ENCODE measurements at places on chromosomes 11 and 22.

- no peak for DNase-seq
Measured at GRCh38 chr22:48044487-48045060, 1282.1 kb downstream of the TBC1D22A start.

DNA sequence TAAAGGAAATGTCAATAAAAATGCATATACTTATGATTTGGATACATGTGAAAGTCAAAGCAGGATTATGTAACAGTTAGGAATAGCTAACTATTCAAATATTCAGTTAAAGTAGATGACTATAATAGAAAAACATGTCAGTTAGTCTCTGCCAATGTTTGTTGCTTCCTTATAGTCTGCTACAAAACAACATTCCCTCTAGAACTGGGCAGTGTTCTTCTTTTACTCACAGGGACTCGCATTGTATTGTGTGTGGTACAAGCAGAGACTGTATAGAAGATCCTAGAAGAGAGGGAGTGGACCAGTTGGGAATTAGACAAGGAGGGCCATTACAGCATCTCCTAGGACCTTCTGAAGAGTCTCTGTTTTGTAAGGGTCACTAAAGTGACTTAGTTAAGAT lies 10.6 kb downstream of the ACAT1 start:
- DNase-seq = no peak

DNA sequence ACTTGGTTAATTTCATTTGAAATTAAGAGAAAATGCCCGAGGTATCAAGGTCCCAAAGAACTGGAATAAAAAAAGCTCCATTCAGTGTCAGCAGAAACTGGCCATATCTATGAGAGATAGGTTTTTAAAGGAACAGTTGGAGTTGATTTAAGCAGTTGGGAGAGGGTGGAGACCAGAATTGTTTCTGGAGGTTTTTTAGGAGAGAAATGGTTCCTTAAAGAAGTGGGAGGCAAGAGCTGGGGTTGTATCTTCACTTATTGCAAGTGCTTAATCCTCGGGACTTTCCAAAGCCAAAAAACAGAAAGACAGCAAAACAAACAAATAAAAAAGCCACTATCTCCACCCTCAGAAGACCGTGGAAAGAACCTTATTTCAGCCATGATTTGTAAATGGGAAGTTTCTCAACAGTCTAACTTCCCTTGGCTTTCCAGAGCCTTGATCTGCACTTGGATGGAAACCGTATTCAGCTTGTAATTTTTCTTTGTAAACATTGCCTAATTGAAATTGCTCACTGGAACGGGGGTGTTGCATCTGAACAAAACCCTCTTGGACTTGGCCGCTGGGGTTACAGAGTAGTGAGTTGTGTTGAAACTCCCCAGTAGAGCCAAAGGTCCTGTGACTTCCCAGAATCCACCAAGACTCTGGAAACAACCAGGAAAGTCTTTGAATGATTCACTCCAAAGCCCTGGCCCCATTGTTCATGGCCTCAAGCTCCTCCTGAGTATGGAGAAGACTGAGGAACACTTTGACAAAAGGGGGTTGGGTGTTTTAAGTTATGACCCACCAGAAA lies 115.6 kb downstream of the SLC1A2 start:
- no peak for DNase-seq

- DNase-seq = no peak
Measured at GRCh38 chr11:68825571-68825970, 16.1 kb downstream of the CPT1A start.

DNA sequence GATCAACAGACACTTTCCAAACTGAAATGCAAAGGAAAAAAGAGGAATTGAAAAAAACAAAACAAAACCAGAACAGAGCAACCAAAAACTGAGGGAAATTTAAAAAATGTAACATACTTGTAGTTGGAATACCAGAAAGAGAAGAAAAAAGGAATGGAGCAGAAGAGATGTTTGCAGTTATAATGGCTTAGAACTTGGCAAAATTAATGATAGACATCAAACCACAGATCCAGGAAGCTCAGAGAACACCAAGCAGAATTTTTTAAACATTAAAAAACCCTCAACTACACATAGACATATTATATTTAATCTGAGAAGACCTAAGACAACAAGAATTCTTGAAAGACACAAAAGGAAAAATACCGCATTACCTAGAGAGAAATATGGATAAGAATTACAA lies 46.1 kb downstream of the ASCL2 start:
- DNase-seq = no peak

- DNase-seq = no peak
Measured at GRCh38 chr11:126601550-126602215, 246.2 kb downstream of the ST3GAL4 start.

- DNase-seq = no peak
Measured at GRCh38 chr11:69841170-69841858, 22.1 kb upstream of the FGF3 start.

GRCh38 chr22:43782448-43782847 lies 29.7 kb downstream of the EFCAB6 start:
- no peak for DNase-seq
